GM10248 (cell line): ENCODE measurements at places on chromosomes 3 and 15.

DNA sequence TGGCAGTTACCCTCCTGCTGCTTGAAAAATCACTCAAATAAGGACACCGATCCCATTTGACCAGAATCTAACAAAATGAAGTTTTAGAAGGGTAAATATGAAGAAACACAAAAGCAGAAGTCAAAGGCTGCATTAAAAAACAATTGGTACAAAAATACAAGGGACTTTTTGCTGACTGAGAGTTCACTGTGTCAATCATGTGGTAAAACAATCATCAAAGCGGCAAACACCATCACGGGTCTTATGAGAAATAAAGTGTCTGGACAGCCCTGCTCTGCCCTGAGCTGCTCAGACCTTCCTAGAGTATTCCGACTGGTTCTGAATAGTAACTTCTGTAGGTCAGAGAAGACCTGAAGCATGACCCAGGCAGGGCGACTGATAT lies 137.2 kb upstream of the RAD18 start:
- DNase-seq = peak; percentile 43

DNA sequence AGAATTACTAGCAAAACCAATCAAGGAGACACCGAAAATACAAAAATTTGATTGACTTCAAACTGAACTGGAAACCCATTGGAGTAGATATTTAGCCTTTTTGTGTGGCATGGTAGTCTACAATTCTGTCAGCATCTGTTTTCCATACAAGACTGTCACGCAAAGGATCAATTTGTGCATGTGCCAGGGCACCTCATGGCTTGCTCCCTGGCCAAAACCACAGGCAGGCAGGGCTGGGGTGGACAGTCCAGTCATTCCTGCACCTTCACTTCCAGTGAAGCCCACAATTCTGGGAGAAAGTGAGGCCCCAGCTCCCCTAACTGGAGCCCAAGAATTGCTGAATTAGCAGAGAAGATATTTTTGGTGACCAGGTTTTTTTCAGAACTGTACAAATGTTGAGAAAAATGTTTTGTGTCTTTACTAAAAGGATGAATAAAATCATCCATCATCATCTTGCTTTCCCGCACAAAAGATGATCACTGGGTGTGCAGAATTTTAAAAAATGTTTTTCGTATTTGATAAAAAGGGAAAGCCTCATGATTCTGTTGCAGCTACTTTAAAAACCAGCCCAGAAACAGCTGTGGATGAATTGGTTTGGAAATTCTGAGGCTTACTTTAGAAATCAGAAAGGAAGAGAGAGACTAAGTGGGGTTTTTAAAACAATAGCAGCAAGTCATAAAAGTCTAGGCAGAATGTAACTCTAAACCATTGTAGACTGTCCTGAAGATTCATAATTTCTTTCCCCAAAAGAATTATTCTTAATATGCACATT lies 86.4 kb downstream of the PCCB start:
- no peak for DNase-seq

DNA sequence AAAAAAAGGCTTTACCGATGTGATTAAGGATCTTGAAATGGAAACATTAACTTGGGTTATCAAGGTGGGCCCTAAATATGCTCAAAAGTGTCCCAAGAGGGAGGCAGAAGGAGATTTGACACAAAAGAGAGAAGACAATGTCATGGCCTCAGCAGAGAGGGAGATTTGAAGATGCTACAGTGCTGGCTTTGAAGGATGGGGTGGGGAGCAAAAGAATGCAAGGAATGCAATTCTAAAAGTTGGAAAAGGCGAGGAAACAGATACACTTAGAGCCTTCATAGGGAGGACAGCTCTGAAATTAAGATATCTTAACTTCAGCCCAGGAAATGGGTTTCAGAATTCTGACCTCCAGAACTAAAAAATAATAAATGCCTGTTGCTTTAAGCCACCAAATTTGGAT lies 314.5 kb upstream of the CCDC54 start:
- DNase-seq = no peak

GRCh38 chr3:142853270-142854168 lies 35.4 kb downstream of the PCOLCE2 start:
- DNase-seq = no peak

DNA sequence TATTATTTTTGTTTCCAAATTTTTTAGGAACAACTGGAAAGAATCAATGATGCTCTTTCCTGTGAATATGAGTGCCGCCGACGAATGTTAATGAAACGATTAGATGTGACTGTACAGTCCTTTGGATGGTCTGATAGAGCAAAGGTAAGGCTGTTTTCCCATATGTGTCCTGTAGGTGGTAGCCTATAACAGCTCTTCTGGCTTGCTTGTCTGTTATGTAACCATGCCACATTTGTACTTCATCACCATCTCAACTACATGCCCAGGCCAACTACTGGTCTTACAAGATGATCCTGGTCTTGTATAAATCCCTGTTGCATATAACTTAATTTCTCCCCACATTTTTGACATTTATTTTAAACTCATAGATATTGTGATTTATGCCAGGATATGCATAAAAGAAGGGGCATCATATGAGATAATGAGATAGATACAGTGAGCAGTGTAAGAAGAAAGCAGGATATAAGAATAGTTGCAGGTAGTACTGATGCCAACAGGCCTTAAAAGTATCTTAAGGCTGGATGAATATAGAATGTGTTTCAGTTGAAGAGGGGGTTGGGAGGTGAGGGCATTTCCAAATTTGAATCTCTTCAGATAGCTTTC lies 20.3 kb downstream of the FAM98B start:
- DNase-seq = peak; percentile 49

DNA sequence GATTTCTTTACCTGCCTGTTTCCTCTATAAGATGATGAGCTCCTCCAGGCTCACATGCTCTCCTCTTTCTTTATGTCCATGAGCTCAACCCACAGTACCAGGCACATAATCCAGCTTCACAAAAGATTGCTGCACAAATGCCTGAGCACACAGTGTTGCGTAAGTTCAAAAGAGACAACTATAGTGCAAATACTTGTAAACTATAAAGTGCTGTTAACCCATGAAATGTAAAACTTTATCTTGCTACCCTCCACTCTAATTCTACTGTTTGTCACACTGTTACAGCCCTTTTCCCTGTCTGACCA lies 101.0 kb upstream of the LPP start:
- no peak for DNase-seq

DNA sequence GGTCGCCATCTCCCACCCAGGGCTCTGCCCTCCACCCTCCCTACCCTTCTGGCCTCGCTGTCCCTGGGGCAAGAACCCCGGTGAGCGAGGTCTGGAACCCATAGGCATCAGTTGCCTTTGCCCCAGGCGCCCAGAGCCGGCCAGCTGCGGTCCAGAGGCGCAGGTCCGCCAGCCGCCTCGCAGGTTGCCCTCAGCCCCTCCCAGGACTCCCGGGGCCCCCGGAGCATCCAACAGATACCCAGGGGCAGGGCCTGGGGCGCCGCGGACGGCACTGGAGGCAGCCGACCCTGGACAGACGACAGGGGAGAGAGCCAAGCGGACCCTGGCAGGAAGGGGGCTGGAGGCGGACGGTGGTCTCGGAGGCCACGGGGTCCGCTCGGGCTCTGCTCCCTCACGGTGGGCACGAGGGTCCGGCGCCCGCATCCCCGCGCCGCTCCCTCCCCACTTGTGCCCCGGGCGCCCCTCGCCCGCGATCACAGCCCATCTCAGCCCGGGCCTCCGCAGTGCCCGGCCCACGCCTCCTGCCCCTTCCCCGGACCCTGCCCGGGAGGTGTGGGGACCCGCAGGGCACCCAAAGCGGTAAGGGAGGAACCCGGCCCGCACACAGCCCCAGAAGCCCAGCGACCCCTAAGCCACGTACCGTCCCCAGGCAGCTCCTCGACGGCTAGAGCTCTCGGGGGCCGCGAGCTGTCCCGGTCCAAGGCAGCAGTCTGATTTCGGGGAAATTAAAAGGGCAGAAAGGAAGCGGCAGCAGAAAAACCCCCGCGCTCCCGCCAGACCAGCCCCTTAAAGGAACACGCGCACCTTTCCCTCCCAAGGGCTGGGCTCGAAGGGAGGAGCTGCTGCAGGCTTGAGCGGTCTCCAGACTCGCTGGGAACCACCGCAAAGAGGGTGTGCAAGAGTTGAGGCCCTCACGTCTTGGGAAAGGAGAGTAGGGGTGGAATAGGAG lies at the start of gene HAPLN3:
Gene HAPLN3, minus strand, starts transcription at position 726 of the 949 bp plus-strand sequence. CDS start 8,246 bp downstream, outside the sequence.
- peak; percentile 67 for DNase-seq

- DNase-seq = no peak
These were observed 389 bp downstream of the ARPC4 start for GRCh38 chr3:9793161-9793781.

- peak; percentile 34 for DNase-seq
These were observed 142.4 kb downstream of the ANXA2 start for GRCh38 chr15:60255390-60255789.
